ENCODE measurements at places on chromosomes 4 and X.
A peak's percentile ranks its signal among the peaks of the same experiment; 100 is the strongest.

DNA sequence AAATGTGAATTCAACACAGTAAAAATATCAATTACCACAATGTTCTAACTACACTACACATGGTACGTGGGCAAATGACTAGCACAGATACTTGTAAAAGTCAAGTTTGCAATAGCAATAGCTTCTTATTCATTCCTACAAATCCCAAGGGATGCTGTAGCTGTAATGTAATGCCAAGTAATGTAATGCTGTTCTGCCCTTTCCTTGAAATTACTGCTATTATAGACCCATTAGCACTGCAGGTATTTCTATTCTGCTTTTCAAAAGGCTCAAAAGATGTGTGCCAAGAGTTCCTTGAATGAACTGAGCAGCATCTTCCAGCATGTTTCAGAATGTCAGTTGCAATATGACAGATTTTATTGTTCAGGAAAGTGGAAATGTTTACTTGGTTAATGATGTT, 129.9 kb upstream of the BANK1 start:
- no peak for DNase-seq

DNA sequence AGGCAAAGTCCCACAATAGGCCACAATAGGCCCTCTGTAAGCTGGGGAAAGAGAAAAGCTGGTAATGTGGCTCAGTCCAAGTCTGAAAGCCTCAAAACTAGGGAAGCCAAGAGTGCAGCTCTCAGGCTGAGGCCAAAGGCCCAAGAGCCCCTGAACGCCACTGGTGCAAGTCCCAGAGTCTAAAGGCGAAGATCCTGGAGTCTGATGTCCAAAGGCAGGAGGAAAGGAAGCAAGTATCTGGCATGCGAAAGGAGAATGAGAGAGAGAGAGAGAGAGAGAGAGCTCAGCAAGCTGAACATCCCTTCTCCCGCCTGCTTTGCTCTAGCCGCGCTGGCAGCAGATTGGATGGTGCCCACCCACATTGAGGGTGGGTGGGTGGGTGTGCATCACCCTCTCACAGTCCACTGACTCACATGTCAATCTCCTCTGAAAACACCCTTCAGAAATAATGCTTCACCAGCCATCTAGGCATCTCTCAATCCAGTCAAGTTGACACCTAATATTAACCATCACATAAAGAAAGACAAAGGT, 30.9 kb upstream of the ELF2 start:
- DNase-seq = no peak

DNA sequence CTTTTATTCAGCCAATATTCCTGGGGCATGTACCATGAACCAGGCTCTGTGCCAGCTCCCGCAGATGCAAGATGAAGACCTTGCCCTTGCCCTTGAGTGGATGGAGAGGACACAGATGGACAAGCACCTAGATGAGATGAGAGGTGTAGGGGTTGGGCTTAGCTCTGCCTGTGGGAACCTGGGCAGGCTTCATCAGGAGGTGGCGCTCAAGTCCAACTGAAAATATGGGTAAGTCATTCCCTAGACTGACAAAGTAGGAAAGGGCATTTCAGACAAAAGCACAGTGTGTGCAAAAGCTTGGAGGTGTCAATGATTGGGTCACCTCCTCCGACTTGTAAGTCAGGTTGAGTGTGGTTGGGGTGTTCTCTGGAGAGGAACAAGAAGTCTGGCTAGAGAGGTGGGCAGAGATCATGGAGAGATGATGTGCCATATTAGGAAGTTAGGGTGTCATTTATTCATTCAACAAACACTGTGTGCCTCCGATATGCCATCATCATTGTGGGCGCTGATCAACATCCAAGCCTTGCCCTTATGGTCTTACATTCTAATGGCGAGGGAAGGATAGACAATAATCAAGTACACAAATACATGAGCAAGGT, 64.6 kb downstream of the ANAPC4 start:
- no peak for DNase-seq

DNA sequence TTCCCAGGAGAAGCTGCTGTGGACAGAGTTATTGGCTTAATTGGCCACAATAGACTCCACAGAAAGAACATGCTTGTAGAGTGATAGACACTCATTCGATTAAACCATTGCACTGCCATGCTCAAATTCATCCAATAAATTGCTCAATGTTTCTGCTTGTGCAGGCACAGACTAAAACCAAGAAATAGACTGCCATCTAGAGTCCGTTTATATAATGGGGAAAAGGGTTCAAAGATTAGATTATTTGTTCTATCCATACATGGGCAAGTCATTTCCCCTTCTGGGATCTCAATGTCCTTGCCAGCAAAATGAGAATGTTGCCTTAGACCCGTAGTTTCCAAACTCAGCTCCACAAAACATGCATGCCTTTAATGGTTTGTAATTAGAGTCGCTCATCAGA, 8.7 kb downstream of the SMIM10 start:
- no peak for DNase-seq

GRCh38 chrX:48021026-48021900, 14.5 kb downstream of the SPACA5 start:
- peak; percentile 50 for DNase-seq

DNA sequence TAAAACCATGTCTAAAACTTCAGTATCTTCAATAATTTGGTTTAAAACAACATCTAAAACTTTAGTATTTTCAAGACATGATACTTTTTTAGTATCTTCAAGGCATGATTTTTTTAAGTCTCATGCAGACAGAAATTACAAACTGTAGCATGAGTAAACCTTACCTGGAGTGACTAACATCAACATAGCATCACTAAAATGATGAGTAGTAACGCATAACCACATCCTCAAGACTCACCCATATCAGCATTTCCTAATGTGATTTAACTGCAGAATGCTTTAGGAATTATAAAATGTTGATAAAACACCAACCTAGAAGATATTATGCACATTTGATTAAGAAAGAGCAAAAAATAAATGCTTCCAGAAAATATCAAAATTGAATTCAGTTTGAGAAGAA, 19.7 kb upstream of the EDNRA start:
- no peak for DNase-seq

- no peak for DNase-seq
Measured at GRCh38 chr4:37130465-37130864, 114.1 kb upstream of the NWD2 start.

GRCh38 chr4:25406081-25406692, 29.1 kb downstream of the ANAPC4 start:
- no peak for DNase-seq

- no peak for DNase-seq
Measured at GRCh38 chr4:54548098-54548620, 109.6 kb upstream of the KIT start.

DNA sequence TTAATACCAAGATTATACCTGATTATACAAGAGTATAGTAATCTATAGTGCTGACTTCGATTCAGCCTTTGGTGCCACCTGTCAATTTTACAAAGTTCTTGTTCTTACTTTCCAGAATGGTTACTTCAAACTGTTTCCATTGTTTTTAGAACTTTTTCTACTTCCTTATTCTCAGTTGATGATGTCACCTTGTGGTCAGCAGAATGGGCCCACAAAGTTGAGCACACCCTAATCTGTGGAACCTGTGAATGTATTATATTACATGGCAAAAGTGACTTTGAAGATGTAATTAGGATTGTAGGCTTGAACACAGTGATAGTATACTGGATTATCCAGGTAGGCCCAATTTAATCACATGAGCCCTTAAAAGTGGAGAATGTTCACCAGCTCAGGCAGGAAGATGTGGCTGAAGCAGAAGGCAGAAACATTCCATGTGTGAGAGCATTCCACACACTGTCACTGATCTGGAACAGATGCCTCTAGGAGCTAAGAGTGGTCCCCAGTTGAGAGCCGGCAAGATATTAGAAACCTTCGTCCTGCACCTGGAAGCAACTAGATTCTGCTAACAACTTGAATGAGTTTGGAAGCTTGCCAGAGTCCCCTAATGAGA, 6.3 kb upstream of the SGMS2 start:
- no peak for DNase-seq

- DNase-seq = no peak
Measured at GRCh38 chr4:184472614-184473498, 1.5 kb downstream of the IRF2 start.

DNA sequence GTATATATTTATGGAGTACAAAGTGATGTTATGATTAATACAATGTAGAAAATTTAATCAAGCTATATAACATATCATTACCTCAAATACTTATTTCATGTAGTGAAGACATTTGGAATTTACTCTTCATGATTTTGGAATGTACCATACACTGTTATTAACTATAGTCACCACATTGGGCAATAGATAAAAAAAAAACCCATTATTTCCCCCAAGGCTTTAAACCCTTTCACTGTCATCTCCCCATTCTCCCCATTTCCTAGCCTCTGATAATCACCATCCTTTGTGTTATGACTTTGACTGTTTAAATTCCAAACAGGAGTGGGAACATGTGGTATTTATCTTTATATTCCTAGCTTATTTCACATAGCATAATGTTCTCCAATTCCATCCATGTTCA, 2189.1 kb upstream of the AGA start:
- no peak for DNase-seq

DNA sequence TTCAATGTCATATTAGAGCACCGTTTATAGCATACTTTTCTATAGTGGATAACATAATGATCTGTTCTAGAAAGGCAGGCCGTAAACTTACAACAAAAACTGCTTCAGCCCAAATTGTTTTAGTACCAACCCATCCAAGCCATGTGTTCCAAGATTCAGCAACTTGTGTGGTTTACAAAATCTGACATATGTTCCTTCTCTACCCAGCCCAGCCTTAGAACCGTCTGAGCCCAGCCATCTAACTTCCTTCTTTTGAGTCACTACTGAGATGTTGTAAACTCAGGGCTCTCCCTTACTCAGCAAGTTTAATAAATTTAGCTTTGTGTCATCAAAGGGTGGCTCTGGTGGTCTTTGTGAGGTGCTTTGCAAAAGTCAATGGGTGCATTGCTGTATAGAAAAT, 32.4 kb upstream of the REPS2 start:
- DNase-seq = no peak

DNA sequence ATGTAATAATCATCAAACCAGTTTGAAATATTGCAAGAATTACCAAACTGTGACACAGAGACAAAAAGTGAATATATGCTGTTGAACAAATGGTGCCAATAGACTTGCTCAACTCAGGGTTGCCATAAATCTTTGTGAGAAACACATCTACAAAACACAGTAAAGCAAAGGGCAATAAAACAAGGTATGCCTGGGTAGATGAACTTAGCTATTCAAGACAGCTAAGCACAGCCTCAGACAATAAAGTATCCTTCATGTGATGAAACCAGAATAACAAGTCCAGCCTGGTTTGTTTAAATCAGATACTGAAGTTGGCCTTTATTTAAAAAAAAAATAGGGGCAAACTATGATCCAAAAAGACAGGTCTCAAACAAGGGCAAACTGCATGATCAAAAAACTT, 19.2 kb downstream of the LAMTOR3 start:
- no peak for DNase-seq

DNA sequence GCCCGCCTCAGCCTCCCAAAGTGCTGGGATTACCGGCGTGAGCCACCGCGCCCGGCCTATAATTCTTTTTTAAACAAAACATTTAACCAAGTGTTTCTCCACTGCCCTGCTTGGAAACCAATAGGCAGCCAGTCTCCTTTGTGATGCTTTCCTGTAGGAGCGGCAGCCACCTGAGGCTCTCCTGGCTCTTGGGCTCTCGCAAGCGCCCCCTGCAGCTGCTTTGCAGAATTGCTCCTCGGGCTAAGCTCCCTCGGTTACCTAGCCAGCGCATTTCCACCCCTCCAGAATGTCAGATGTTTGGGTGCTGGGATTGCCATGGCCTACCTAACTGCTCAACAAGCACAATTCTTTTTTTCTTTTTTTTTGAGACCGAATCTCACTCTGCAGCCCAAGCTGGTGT, 7.7 kb downstream of the S100P start:
- no peak for DNase-seq

- DNase-seq = no peak
Measured at GRCh38 chrX:125681507-125681906, 361.8 kb downstream of the TEX13C start.

- no peak for DNase-seq
Measured at GRCh38 chrX:122269243-122269781, 914.8 kb upstream of the GRIA3 start.

DNA sequence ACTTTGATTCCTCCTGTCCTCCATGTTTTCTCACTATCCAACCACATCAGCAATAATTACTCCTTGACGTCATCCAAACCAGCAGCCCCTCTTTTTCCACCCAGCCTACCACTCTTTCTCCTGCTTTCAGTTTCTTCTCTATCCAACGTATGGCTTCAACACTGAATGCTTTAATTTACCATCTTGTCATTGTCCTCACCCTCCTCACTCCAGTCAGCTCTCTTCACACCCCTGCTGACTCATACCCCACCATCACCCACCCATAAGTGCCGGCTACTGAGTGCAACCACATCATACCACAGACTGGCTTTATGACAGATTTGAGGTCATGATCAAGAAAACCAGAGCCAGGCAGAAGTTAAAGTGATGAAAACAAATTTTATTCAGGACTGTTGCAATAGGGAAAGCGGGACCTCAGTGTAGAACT, 9.8 kb upstream of the ANXA5 start:
- DNase-seq = no peak

DNA sequence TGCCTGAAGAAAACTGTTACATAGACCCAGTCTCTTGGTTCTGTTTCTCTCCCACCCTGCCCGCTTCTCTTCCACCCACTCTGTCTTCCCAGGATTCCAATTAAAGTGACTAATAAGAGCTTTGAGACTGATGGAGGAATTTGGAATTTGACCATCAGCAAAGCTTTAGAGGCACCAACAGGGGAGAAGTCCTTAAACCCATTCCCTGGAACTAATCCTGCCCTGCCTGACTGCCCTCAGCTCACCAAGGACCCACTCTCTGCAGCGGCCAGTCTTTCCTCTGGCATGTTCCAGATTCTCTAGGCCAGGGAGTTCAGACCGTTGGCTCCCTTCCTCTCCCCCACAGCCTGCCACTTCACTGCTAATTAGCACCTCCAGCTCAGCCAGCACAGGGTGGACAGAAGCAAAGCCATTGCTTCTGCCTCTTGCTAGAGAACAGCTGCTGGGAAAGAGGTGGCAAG, 23.9 kb downstream of the SCD5 start:
- no peak for DNase-seq

DNA sequence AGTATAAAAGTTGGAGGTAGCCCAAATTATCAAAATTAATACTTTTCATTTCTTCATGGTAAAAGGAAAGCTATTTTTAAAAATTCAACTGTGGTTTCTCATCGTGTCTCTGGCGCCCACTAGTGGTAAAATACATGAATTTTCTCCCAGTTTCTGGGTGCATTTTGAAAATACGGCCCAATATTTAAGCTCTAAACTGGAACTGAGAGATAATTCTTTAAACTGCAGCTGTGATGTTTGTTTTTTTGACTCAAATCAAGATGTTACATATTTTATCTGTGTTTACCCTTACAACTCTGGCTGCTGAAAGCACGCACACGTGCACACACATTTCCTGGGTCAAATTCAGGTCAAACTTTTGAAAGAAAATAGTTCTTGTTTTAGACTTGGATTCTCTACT, 123.9 kb upstream of the ACSL4 start:
- DNase-seq = no peak

GRCh38 chrX:6685489-6685888, 150.6 kb upstream of the VCX3A start:
- DNase-seq = no peak

- DNase-seq = no peak
Measured at GRCh38 chr4:36439556-36439955, 158.1 kb downstream of the DTHD1 start.

GRCh38 chrX:68840256-68840655, 11.4 kb downstream of the EFNB1 start:
- DNase-seq = no peak
